ENCODE measurements at places on chromosomes 2 and 18. TPM values are rescaled to one million over a fixed set of nuclear protein-coding genes. Genes with fewer than 3 reads are reported as not detected.

GRCh38 chr18:9724797-9725585 lies 16.9 kb downstream of the RAB31 start:
- H3K4me3 ChIP-seq, result no peak overlapping the region
- H3K4me1 ChIP-seq, result peaks cover 4% of the 10 kb centered on the region
- H3K36me3 ChIP-seq, result no peaks in the 10 kb centered on the region
- H3K27me3 ChIP-seq, result no peaks in the 10 kb centered on the region
- DNase-seq, result no peak

Gene CBLN2
- not detected for total RNA-seq

DNA sequence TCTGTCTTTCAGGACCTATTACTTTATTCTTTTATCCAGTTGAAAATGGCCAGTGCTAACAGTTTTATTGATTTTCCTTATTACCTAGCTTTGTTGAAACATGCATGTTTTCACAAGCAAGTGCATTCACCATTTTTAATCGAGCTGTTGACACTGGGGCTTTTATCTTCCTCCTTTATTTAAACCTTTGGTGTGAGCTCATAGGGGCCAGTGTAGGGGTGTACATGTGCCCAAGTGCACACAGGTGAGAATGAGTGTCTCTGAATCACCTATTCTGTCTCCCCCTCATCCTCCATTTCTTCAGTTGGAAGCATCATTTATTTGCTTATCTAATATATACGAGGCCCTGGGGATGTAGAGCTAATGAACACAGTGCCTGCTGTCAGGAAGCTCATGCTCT lies 199.1 kb downstream of the PRKCE start:
- no peak overlapping the region for H3K27ac ChIP-seq
- DNase-seq, result no peak
- no peaks in the 10 kb centered on the region for H3K36me3 ChIP-seq
- peaks cover 2% of the 10 kb centered on the region for H3K27me3 ChIP-seq
- H3K4me1 ChIP-seq, result no peaks in the 10 kb centered on the region

Gene TYW5
- total RNA-seq, result 12.5 TPM

DNA sequence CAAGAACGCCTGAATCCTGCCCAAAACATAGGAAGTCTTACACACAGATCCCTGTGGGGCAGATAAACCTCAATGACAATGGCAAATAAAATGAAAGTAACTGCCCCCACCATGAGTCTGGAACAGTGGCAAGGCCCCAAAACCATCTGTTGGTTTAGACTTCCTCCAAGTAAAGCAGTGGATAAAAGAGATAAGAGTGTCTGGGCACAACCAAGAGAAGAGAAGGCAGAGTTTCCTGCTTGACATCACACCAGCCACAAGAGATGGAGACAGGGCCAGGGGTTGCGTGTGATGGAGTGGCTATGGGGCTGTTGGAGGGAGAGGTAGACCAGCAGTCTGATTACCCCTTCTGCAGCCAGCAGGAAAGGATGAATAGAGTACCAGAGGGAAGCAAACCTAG lies 212.1 kb upstream of the POU3F3 start:
- H3K36me3 ChIP-seq, result no peaks in the 10 kb centered on the region
- no peak overlapping the region for H3K4me3 ChIP-seq
- H3K4me1 ChIP-seq, result no peaks in the 10 kb centered on the region
- no peaks in the 10 kb centered on the region for H3K27me3 ChIP-seq
- DNase-seq, result no peak

- no peaks in the 10 kb centered on the region for H3K36me3 ChIP-seq
- H3K27ac ChIP-seq, result no peak overlapping the region
- H3K27me3 ChIP-seq, result no peaks in the 10 kb centered on the region
Observed at GRCh38 chr18:78769502-78770105, 210.0 kb upstream of the SALL3 start.

GRCh38 chr18:614193-614592 lies 17.4 kb downstream of the CLUL1 start:
- H3K4me1 ChIP-seq, result no peaks in the 10 kb centered on the region
- no peak overlapping the region for H3K4me3 ChIP-seq
- no peak for DNase-seq
- no peaks in the 10 kb centered on the region for H3K36me3 ChIP-seq

Data from H1 (cell line).